Left renal pelvis (tissue), 4 donors: ENCODE measurements at places on chromosomes 1 and 21.
A peak's percentile ranks its signal among the peaks of the same experiment; 100 is the strongest.

GRCh38 chr1:8285103-8285502, 32.8 kb upstream of the SLC45A1 start:
- no peak for DNase-seq

DNA sequence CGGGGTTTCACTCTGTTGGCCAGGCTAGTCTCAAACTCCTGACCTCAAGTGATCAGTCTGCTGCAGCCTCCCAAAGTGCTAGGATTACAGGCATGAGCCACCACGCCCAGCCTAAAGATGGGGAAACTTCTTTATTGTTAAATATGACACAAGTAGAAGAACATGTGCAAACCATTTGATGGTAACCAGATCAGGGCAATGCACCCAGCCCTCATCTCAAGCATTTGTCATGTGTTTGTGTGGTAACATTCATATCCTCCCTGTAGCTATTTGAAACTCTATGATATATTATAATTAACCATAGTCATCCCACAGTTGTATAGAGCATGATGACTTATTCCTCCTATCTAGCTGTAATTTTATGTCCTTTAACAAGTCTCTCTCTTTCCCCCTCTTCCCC, 119.5 kb upstream of the TMPRSS2 start:
- no peak for DNase-seq

DNA sequence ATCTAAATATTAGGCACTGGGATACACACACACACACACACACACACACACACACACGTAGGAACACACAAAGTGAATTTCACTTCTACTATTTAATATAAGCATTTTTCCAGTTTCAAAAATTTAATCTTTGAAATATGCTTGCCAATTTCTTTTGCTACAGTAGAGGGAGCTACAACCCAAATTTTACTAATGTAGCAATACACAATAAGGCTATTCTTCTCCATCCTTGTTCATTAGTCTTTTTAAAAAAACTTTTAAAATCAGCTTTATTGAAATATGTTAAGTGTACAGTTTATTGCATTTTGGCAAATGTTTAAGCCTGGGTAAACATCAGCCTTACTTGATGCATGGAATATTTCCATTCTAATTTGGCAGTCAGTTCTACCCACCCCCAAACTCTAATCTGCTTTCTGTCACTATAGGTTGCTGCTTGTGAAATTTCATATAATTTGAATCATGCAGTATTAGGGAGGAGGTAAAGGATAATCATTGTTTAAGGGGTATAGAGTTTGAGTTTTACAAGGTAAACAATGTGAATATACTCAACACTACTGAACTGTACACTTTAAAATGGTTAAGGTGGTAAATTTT, 93.0 kb upstream of the TENT5C start:
- no peak for DNase-seq

DNA sequence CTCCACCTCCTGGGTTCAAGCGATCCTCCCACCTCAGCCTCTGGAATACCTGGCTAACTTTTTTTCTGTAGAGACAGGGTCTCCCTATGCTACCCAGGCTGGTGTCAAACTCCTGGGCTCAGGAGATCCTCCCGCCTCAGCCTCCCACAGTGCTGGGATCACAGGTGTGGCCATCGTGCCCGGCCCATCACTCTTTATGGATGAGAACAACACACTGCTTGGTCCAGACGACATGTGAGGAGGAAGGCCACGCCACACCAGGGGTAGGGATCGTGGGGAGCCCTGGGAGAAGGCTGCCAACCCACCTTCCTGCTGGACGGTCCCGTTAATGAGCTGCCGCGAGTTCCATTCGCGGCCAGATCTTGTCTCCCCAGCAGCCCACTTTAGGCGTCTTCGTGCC, 5.0 kb upstream of the GABRD start:
- no peak for DNase-seq

- DNase-seq, result no peak
Observed at GRCh38 chr1:202967684-202968281, 726 bp upstream of the CYB5R1 start.

GRCh38 chr1:46171351-46171750, 3.5 kb upstream of the TSPAN1 start:
- no peak for DNase-seq

GRCh38 chr1:209609041-209609790, 25.7 kb downstream of the CAMK1G start:
- DNase-seq, result no peak

- DNase-seq, result no peak
Observed at GRCh38 chr1:159908031-159908940, 8.3 kb upstream of the CFAP45 start.

DNA sequence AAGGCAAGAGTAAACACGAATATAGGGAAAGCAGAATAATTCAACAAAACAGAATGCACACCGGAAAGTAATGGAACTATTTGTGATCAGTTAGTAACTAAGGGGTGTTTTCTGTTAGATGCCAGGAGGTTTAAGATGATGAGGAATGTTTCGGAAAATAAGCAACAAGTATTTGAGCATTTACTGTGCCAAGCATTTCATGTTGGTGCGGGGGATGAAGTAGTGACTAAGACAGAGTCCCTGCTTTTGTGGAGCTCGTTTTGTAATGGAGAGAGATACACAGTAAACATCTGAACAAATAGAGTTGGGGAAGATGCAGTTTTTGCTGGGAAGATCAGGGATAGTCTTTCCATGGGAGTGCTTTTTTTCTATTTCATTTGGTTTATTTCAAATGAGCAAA, 78.7 kb downstream of the DYRK1A start:
- DNase-seq, result no peak

DNA sequence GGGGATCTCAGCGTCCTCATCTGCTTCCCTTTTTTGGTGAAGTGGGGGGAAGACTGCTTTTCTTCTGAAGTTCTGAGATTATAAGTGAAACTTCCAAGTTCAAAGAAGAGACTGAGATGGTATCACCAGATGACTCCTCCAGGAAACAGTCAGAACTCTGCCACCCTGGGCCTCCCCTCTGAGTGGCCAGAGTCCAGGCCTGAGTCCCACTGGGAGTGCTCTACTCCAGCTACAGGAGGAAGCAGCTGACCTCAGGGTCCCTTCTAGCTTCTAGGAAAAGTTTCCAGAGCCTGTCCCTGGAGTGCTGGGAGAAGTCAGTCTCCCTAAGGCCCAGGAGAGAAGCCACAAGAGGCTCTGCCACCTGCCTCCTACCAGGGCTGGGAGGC, 104.7 kb downstream of the CASZ1 start:
- no peak for DNase-seq

- no peak for DNase-seq
Observed at GRCh38 chr1:183131166-183131565, 54.9 kb upstream of the LAMC2 start.

GRCh38 chr1:65881067-65881594, 88.4 kb downstream of the PDE4B start:
- no peak for DNase-seq

DNA sequence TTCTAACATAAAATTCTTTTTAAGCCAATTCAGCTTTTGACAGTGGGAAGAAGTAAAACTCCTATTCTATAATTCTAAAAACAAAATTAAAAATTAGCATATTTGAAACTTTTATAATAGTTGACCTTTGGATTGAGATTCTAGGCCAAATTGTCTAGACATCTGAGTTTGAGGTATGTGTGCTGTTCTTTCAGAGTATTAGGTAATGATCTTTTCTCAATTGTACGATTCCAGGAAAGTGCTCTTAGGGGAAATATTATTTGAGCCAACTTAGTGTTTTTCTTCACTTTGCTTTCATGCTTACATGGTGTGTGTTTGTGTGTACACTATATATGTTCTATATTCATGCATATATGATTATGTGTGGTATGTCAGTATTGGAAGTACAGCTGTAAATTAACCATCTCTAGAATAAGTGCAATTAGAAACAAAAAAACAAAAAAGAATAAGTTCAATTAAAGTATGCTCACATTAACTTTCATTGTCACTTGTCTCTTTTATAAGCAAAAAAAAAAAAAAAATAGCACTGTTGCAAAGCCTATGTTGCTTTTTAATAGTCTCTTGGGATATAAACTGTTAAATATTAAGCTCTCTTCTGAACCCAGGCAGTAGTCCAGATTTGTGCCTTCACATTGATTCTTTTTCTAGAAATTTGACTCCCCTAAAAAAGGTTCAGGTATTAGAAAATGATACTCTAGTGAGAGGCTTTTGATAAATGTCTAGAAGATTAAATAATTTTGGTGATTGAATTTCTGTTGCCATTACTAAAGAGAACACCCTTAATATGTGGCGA, 132.2 kb downstream of the ATP5PO start:
- no peak for DNase-seq

- DNase-seq, result no peak
Observed at GRCh38 chr21:42083361-42083690, 12.2 kb downstream of the UMODL1 start.

GRCh38 chr1:155513300-155513916, 49.2 kb downstream of the ASH1L start:
- DNase-seq, result no peak

- DNase-seq, result no peak
Observed at GRCh38 chr1:19665186-19665495, 466 bp downstream of the HTR6 start.

GRCh38 chr21:29080454-29080941, 7.0 kb upstream of the CCT8 start:
- no peak for DNase-seq

GRCh38 chr1:90591970-90592356, 125.1 kb downstream of the BARHL2 start:
- DNase-seq, result no peak

DNA sequence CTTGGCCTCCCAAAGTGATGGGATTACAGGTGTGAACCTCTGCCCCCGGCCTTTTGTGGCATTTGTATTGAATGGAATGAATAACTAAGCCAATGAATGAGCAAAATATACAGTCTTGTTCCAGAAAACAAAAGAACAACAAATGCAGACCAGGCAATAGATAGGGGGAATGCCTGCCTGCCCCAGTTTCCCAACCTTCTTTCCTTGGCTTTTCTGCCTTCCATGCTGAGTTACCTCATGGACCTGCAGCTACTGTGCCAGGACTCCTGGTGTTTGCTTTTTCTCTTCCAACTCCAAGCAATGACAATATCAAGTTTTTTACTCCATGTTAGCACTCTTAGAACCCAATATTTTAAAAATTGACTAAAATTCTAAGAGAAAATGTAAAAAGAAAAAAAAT, 58.6 kb upstream of the BACH1 start:
- DNase-seq, result no peak

GRCh38 chr1:55820501-55820900, 605.3 kb upstream of the USP24 start:
- peak; percentile 48 for DNase-seq

GRCh38 chr1:58932859-58933598, 149.2 kb upstream of the JUN start:
- no peak for DNase-seq

DNA sequence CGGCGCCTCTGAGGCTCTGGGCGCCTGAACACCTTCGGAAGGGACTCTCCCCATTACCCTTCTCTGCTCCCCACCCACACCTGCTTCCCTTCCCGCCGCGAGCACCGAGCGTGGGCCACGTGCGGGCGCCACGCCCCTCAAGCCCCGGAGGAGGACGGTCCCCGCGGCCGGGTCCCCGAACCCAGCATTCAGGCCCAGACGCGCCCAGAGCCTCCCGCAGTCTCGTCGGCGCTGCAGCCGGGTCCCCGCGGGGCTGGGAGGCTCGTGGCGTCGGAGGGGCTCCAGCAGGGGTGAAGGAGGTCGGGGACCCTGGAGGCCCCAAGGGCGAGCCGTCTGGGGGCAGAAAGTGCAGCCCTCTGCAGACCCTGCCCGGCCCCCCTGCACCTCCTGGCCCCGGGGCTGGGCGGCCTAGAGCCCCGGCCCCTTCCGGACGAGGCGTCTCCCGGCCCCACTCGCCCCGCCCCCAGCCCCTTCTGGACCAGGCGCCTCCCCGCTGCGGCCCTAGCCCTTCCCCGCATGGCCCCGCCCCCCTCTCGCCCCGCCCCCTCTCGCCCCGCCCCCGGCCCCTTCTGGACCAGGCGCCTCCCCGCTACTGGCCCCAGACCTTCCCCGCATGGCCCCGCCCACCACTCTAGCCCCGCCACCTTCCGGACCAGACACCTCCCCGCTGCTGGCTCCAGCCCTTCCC, 378 bp upstream of the SMIM1 start:
- DNase-seq, result peak; percentile 77

GRCh38 chr1:15180945-15181523, 27.5 kb downstream of the TMEM51 start:
- no peak for DNase-seq

GRCh38 chr1:4825800-4826450, 171.5 kb downstream of the AJAP1 start:
- no peak for DNase-seq

- DNase-seq, result no peak
Observed at GRCh38 chr1:184656221-184656620, 98.4 kb downstream of the EDEM3 start.

DNA sequence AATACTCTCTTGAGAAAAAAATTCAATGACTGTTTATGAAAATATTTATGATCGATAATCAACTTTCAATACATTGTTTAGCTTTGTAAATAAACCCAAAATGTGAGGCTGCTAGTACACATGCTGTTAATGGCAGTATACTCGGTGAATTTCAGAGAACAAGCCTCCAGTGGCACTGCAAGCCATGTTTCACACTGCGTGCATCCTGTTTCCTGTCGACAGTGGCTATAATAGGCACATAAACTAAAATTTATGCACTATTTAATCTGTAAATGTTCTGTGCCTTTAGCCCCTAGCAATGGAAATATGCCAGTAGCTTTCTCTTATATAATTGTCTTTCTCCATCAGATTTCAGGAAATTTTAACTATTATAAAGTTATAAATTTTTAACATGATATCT, 26.3 kb upstream of the RGS18 start:
- DNase-seq, result no peak

- no peak for DNase-seq
Observed at GRCh38 chr1:85502171-85502570, 37.2 kb upstream of the DDAH1 start.

GRCh38 chr1:81505831-81506230, 294.9 kb upstream of the ADGRL2 start:
- DNase-seq, result no peak

- no peak for DNase-seq
Observed at GRCh38 chr1:193366764-193367507, 180.5 kb upstream of the B3GALT2 start.

- no peak for DNase-seq
Observed at GRCh38 chr1:185377831-185378230, 60.8 kb upstream of the IVNS1ABP start.

DNA sequence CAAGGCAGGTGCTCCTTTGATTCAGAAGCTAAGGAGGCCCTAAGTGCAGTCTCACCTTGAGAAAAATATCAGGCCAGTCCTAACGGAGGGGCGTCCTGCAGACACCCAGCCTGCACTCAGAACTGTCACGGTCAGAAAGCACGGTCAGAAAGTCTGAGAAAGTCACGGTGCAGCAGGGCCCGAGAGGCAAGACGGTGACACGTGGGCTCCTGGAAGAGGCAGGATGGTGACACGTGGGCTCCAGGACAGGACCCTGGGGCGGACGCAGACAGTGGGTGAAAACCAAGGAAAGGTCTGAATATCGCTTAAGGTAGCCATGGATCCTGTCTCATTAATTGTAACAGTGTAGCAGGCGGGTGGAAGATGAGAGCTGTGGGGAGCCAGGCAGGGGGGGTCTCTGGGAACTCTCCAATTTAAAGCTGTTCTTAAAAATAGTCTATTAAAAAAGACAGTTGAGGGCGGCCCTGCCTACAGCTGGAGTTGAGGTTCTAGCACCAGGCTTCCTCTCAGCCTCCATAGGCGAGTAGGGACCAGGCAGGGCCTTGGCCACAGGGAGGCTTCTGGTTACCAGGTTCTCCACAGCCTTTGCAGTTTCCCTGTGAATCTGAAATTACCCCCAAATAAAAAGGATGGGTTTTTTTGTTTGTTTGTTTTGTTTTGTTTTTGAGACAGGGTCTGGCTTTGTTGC, 65.2 kb downstream of the FAAP20 start:
- DNase-seq, result no peak

- DNase-seq, result peak; percentile 16
Observed at GRCh38 chr1:171743081-171743870, 1.4 kb upstream of the VAMP4 start.

GRCh38 chr1:4931486-4931885, 277.1 kb downstream of the AJAP1 start:
- DNase-seq, result no peak
